ENCODE measurements at places on chromosomes 13 and 19. TPM values are rescaled to one million over a fixed set of nuclear protein-coding genes. Genes with fewer than 3 reads are reported as not detected.
A peak's percentile ranks its signal among the peaks of the same experiment; 100 is the strongest.

DNA sequence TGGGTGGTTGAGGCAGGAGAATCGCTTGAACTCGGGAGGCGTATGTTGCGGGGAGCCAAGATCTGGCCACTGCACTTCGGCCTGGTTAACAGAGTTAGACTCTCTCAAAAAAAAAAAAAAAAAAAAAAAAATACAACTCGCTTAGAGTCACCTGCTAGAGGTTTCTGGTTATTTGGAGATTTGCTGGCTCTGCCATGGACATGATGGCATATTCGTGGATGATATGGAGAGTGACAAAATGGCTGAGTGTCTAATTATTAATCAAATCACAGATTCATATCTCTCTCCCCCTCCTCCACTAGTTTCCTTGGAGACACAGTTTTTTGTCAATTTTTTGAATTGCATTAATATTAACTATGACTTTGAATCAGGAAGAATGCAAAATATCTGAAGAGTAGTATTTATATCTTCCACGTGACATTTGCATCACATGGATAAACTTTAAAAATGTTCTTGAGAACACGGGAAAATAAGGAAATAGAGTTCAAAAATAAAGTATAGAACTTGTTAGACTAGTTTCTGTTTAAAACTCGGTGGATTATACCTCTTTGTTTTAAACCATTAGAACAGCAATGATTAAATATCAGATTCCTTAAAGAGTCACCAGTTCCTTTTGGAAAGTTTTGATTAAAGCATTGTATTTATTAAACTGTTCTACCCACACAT is 47.8 kb downstream of the KLF5 start:
- H3K27ac ChIP-seq: no peak overlapping the region
- no peak overlapping the region for H3K4me3 ChIP-seq
- no peaks in the 10 kb centered on the region for H3K4me1 ChIP-seq
- no peaks in the 10 kb centered on the region for H3K27me3 ChIP-seq

- no peaks in the 10 kb centered on the region for H3K4me1 ChIP-seq
- H3K27me3 ChIP-seq: no peaks in the 10 kb centered on the region
- H3K27ac ChIP-seq: no peak overlapping the region
- H3K4me3 ChIP-seq: no peak overlapping the region
These were observed 208.0 kb downstream of the LHFPL6 start for GRCh38 chr13:39394796-39395678.

GRCh38 chr19:35140207-35140961 is 1.8 kb downstream of the FXYD1 start:
- H3K27me3 ChIP-seq: peaks cover 11% of the 10 kb centered on the region
- no peak overlapping the region for H3K4me3 ChIP-seq
- peaks cover 50% of the 10 kb centered on the region for H3K4me1 ChIP-seq

DNA sequence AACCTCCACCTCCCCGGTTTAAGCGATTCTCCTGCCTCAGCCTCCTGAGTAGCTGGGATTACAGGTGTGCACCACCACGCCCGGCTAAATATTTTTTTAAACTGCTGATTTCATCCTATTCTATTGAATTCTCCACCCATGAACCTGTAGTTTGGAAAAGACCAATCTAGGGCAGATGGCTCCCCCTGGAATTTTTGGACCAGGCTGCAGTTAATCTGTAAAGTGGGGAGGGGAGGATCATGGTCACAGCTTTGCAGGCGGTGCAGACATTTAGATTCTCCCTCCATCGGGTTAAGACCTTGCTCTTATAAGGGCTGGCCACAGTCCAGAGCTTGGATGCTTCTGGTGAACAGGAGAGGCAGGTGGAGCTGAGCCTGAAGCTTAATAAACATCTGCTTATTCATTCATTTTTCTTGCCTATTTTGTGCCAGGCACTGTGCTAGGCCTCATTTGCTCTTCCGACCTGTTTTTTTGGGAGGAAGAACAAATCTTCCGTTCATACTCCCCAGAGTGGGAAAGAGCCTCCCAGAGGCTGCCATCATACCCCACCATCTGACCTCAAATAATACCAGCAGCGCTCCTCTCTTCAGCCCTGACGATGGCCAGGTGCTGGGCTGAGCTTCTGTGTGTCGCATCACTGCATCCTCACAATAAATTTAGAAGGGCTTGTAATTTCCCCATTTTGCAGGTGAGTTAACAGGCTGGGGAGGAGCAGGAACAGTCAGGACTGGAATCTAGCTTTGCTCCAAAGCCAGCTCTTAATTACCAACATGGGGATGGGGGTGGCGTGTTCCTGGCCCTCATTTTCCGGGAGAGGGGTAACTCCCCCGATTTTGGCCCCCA is 902 bp upstream of the CCDC106 start:
- peak overlapping the region; percentile 61 for H3K4me3 ChIP-seq
- no peak for DNase-seq
- H3K36me3 ChIP-seq: peaks cover 13% of the 10 kb centered on the region
- peaks cover 49% of the 10 kb centered on the region for H3K4me1 ChIP-seq
- H3K27me3 ChIP-seq: no peaks in the 10 kb centered on the region

DNA sequence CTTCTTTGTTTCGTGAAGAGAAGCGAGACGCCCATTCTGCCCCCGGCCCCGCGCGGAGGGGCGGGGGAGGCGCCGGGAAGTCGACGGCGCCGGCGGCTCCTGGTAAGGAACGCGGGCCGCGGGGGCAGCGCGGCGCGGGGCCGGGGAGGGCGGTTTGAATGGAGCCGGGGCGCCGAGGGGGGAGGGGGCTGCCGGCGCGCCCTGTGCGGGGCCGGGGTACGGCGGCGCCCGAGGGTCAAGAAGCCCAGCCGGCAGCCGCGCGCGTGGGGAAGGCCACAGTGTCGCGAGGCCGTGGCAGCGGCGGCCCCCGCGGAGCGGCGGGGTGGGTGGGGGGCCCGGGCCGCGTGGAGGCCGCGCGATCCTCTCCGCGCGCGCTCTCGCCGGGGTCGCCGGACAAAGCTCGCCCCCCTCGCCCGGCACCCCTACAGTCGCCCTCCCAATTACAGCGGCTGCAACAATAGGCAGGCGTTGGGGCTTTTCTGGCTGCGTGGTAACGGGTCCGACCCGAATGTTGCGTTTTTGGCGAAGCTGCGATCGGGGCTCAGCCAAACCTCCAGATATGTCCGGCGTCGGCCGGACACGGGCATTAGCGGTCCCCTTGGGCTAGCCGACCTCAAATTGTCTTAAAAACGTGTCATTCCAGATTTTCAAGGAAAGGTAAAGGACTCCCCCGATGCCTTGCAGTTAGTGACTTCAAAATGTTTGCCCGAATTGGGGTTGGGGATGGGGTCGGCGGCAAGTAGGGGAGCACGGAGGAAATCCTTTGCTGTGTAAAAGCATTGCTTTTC is 437 bp downstream of the SMARCA4 start:
- DNase-seq: peak; percentile 41
- peaks cover 41% of the 10 kb centered on the region for H3K4me1 ChIP-seq
- peak overlapping the region; percentile 71 for H3K4me3 ChIP-seq

DNA sequence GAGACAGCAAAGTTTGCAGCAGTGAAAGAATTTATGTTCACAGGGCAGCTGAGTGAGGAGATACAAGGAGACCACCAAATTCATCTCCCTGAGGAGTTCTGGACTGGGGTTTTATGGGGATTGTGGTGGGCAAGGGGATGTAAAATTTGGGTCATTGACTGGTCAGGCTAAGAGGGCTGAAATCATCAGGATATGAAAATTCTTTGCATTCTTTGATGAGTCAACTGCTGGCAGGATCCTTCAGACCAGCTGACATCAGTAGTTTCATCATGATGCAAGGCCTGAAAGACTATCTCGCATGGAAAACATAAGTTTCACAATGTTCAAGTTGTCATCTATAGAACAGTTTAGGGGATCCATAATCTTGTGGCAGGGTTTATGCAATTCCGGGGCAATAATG is 869.5 kb upstream of the PCDH9 start:
- H3K27ac ChIP-seq: no peak overlapping the region
- H3K4me3 ChIP-seq: no peak overlapping the region
- H3K36me3 ChIP-seq: no peaks in the 10 kb centered on the region

DNA sequence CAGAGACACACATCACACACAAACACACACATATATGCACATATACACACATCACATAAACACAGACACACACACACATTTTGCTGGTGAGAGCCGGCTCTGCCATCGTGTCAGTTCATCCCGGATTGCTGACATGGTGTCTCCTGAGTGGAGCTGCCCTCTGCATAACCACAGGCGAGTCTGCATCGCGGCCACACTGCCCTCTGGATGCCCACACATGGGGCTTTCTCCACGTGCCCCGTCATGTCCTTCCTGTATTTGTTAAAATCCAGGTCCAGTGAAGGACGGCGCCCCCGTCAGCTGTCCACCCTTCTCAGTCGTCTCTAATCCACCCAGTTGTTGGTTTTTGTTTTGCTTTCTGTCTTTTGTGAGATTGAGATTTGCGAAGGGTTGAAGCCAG is 52.6 kb upstream of the F7 start:
- no peak overlapping the region for H3K4me3 ChIP-seq
- no peaks in the 10 kb centered on the region for H3K27me3 ChIP-seq
- no peak for DNase-seq
- no peaks in the 10 kb centered on the region for H3K36me3 ChIP-seq
- no peaks in the 10 kb centered on the region for H3K4me1 ChIP-seq
- no peak overlapping the region for H3K27ac ChIP-seq

DNA sequence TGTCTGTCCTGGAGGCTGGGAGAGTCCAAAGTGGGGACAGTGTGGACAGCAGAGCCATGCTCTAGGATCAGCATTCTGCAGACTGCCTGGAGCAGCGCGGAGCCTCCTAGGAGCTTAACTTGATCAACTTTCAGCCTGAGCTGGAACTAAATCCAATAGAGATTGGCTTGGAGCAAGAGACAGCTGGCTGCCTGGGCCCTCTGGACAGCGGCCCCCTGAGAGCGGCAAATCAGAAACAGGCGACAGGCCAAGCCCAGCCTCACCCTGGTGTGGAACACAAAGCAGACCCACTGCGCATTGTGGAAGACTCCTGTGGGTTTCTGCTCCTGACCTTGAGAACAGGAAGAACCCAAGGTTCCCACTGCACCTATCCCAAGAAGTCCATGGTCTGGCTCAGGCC is 462.2 kb downstream of the TSHZ3 start:
- no peak overlapping the region for H3K27ac ChIP-seq
- no peaks in the 10 kb centered on the region for H3K36me3 ChIP-seq
- H3K27me3 ChIP-seq: no peaks in the 10 kb centered on the region
- no peaks in the 10 kb centered on the region for H3K4me1 ChIP-seq

GRCh38 chr19:53903055-53903680 is 5.9 kb upstream of the CACNG7 start:
- peaks cover 20% of the 10 kb centered on the region for H3K27me3 ChIP-seq
- no peak overlapping the region for H3K4me3 ChIP-seq
- H3K27ac ChIP-seq: no peak overlapping the region
- H3K4me1 ChIP-seq: peaks cover 25% of the 10 kb centered on the region
- DNase-seq: peak; percentile 84

DNA sequence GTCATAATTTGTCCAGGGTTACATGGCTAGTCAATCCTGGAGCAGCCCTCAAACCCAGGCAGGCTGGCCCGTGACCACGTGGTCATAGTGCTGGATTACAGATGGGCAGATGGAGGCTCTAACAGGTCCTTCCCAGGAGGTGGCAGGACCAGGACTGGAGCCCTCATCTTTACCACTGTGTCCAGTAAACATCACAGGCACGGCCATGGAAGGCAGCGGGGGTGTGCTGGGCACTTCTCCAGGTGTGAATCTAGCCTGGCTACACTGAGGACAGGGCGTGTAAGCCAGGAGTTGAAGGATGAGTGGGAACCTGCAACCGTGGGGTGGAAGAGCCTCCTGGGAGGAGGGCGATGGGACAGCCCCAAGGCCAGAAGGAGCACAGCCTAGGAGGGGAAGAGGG is 6.1 kb downstream of the CIC start:
- H3K36me3 ChIP-seq: peaks cover 32% of the 10 kb centered on the region
- peaks cover 51% of the 10 kb centered on the region for H3K4me1 ChIP-seq
- no peak overlapping the region for H3K4me3 ChIP-seq
- no peak overlapping the region for H3K27ac ChIP-seq
- no peaks in the 10 kb centered on the region for H3K27me3 ChIP-seq

- no peak overlapping the region for H3K27ac ChIP-seq
- H3K4me1 ChIP-seq: no peaks in the 10 kb centered on the region
- H3K36me3 ChIP-seq: no peaks in the 10 kb centered on the region
These were observed 59.9 kb downstream of the LIG4 start for GRCh38 chr13:108155185-108156106.

- H3K36me3 ChIP-seq: no peaks in the 10 kb centered on the region
- no peak overlapping the region for H3K27ac ChIP-seq
- H3K4me1 ChIP-seq: no peaks in the 10 kb centered on the region
- H3K27me3 ChIP-seq: no peaks in the 10 kb centered on the region
- no peak for DNase-seq
These were observed 498.6 kb downstream of the EFNB2 start for GRCh38 chr13:106036870-106037269.

DNA sequence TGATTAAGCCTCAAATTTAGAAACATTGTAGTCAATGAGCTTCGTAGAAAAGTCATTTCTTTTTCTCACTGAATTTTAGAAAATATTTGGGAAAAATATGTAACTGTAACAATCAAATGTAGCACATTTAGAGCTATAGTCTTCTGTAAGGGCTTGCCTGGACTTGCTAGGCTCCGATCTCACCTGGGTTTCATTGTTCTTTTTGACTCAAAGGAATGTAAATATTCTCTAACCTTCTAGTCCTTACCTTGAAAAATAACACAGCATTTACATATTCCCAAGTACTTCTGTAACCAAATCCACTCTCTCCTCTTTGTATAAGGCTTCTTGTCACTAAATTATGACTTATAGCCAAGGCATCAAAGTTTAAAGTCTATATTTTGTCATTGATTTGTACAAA is 2.9 kb upstream of the UFM1 start:
- no peak overlapping the region for H3K27ac ChIP-seq
- DNase-seq: no peak
- peaks cover 8% of the 10 kb centered on the region for H3K4me1 ChIP-seq
- H3K4me3 ChIP-seq: no peak overlapping the region
- H3K27me3 ChIP-seq: no peaks in the 10 kb centered on the region

GRCh38 chr13:83204886-83205285 is 677.4 kb downstream of the SLITRK1 start:
- no peak overlapping the region for H3K27ac ChIP-seq
- no peaks in the 10 kb centered on the region for H3K4me1 ChIP-seq
- DNase-seq: no peak
- H3K27me3 ChIP-seq: no peaks in the 10 kb centered on the region
- no peaks in the 10 kb centered on the region for H3K36me3 ChIP-seq

- H3K27me3 ChIP-seq: no peaks in the 10 kb centered on the region
- H3K27ac ChIP-seq: peak overlapping the region; percentile 22
- peaks cover 21% of the 10 kb centered on the region for H3K36me3 ChIP-seq
- DNase-seq: no peak
- peaks cover 36% of the 10 kb centered on the region for H3K4me1 ChIP-seq
These were observed 872 bp downstream of the FARSA start for GRCh38 chr19:12932392-12933286.

The CYP2F1 gene
- total RNA-seq: 4.5 TPM

The KLK4 gene
- total RNA-seq: not detected

The AXL gene
- total RNA-seq: 0.16 TPM

The IFNL1 gene
- 1.4 TPM for total RNA-seq

The IGFL1 gene
- total RNA-seq: not detected

The CEACAM21 gene
- total RNA-seq: 26.8 TPM

The DNAAF3 gene
- not detected for total RNA-seq

The WDR88 gene
- not detected for total RNA-seq
